Urothelium cell line (cell line): ENCODE measurements at places on chromosomes 7 and 10.

- no peak for DNase-seq
Measured at GRCh38 chr7:157054927-157055326, 44.5 kb upstream of the MNX1 start.

GRCh38 chr10:104512800-104513199 is 128.3 kb upstream of the SORCS3 start:
- no peak for DNase-seq

GRCh38 chr10:108582387-108582786 is 1340.9 kb downstream of the XPNPEP1 start:
- no peak for DNase-seq

DNA sequence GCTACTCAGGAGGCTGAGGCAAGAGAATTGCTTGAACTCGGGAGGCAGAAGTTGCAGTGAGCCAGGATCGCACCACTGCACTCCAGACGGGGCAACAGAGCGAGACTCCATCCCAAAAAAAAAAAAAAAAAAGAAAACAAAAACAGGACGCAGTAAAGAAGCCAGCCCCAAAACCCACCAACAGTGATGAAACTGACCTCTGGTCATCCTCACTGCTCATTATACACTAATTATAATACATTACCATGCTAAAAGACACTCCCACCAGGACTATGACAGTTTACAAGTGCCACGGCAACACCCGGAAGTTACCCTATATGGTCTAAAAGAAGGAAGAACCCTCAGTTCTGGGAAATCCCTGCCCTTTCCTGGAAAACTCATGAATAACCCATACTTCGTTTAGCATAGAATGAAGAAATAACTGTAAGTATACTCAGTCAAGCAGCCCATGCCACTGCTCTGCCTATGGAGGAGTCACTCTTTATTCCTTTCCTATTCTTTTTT is 40.0 kb upstream of the EIF4H start:
- DNase-seq: no peak

DNA sequence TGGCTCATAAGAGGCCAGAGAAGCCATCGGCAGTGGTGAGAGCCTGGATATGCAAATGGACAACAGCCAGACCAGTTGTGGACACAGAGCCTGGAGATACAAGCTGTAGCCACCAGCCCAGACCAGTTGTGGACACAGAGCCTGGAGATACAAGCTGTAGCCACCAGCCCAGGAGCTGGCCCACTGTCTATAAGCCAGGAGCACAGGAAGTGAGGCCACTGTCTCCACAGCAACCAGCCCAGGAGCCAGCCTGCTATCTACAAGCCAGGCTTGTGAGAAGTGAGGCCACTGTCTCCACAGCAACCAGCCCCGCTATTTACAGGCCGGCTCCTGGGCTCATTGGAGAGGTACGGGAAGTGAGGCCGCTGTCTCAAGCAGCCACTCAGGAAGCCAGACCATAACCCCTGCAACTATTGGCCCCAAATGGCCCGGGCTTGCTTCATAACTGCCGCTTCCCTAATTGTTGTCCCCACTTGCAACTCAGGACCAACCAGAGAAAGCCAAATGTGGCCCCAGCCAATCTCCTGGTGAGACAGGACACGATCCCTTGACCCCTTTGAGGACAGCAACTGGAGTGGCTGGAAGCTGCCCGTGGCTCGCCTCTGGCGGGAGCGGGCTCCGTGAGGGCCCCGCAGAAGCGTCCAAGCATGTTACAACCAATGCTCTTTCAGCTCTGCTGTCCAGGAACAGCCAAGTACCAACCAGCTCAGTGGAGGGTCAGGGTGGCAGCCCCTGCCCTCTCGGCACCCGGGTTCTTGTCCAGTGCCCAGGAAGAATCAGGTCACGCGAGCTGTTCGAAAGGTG is 44.1 kb upstream of the CNPY1 start:
- no peak for DNase-seq
